ENCODE measurements at places on chromosomes 1 and 21.

GRCh38 chr1:201426479-201427310 is 5.2 kb upstream of the TNNI1 start:
- DNase-seq: no peak

DNA sequence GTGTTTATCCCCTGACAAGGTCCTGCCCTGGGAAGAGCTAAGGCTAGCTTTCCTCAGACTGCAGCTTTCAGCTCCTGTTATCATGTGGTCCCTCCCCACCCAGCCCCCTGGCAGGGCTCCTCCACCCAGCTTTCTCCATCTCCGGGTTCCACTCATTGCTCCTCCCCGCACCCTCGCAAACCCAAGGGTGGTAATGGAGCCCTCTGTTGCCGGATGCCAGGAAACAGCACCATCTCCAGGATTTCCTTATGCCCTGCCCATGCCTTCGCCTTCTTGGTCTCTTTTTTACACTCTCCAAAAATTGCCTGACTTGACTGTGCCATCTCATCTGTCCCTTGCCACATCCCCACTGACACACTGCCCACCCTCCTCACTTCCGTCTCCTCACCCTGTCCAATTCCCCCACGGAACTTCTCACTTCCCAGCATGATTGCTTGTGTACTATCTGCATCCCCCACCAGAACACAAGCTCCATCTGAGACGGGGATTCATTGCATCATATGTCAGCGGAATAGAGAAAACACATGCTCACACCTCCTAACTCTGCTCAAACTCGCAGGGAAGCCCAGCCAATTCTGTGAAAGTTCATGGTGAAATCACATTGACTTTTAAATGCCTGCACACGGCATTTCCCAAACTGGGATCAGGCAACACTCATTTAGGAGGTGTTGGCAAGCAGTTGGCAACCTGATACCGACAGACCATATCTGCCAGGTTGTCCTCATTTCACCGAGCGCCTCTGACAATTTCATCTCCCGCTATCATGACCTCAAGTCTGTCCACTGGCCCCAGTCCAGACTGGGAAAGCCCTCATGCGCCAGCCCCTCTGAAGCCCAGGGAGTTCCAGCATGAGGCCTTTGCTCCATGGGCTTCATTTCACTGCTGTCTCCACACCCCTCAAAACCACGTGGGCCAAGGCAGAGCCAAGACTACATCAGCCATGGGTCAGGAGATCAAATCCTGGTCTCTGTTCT is 201.1 kb downstream of the MATN1 start:
- DNase-seq: no peak

- DNase-seq: peak; percentile 0
These were observed 757 bp downstream of the ACADM start for GRCh38 chr1:75725266-75725665.

DNA sequence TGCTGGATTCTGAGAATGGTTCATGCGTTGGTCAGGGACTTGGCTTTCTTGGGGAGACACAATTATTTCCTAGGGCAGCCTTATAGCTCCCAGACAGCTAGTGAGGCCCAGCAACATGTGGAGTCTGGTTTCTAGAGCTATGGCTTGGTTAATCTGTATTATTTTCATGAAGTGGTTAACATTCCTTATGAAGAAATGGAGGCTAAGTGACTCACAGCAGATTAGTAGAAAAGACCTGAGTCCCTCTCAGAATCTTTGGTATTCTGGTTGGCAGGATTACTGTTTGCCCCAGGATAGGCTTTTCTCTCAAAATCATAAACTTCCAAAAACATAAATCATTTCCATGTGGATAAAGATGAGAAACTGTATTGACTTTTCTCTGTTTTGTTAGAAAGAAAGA is 42.3 kb downstream of the DUSP10 start:
- DNase-seq: no peak

- DNase-seq: no peak
These were observed 379.6 kb downstream of the TTLL7 start for GRCh38 chr1:83619170-83619896.

DNA sequence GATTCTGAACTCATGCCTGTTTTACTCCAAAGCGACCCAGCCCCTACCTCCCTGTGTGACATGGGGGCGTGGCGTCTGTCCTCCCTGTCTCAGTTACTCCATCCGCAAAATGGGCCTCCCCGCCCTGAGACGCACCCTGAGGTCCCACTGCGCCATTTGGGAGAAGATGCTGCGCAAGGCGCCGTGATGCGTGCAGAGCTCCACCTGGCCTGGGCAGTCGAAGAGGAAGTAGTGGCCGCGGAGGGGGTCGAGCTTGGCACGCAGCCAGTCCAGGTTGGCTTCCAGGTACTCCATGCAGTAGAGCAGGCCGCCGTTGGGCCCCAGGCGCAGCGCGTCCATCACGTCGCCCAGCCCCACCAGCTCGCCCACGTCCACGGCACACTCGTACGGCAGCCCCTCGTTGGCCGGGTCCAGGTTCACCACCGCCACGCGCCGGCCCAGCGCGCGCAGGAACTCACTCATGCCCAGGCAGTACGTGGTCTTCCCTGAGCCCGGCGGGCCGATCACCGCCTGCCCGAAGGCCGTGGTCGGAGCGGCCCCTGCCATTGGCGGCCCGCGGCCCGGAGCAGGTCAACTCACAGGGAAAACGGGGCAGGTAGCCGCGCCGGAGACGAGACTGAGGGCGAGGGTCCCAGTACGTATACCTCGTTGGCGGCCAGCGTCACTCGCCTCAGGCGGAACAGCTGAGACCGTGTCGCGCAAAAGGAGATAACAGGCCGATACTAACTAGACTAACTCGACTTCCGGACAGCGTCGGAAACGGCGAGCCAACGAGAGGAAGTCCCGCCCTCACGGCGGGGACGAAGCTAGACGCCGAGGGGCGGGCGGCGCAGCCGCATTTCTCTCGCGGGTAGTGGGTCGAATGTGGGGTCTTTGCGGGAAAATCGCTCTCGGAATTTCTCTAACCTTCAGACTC is at the start of gene GPN2:
Gene GPN2 (minus strand): TSS at position 733 of the 916 bp plus-strand sequence. CDS start 187 bp downstream, at position 546.
- peak; percentile 78 for DNase-seq

GRCh38 chr1:52632732-52633290 is at the start of gene SHISAL2A:
Gene SHISAL2A, plus strand, starts transcription at chr1:52633168. Its CDS starts 326 bp downstream, at chr1:52633494.
- peak; percentile 76 for DNase-seq

GRCh38 chr1:86872086-86872485 is 41.8 kb downstream of the SELENOF start:
- DNase-seq: no peak

- DNase-seq: peak; percentile 70
These were observed 36.4 kb downstream of the VPS26C start for GRCh38 chr21:37230632-37231248.

GRCh38 chr1:40932006-40932405 is 47.5 kb upstream of the CTPS1 start:
- DNase-seq: peak; percentile 75

- DNase-seq: no peak
These were observed 1068.8 kb upstream of the ADGRL4 start for GRCh38 chr1:80075351-80075750.

DNA sequence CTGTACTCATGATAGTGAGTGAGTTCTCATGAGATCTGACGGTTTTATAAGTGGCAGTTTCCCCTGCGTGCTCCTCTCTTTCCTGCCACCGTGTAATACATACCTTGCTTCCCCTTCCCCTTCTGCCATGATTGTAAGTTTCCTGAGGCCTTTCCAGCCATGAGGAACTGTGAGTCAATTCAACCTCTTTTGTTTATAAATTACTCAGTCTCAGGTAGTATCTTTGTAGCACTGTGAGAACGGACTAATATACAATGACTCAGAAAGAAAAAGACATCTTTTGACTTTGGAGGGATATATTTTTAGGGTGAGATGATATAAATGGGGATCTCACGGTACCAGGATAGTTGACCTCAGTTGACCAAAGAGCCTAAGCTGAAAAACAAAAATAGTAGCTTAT is 74.7 kb upstream of the BACH1 start:
- no peak for DNase-seq

DNA sequence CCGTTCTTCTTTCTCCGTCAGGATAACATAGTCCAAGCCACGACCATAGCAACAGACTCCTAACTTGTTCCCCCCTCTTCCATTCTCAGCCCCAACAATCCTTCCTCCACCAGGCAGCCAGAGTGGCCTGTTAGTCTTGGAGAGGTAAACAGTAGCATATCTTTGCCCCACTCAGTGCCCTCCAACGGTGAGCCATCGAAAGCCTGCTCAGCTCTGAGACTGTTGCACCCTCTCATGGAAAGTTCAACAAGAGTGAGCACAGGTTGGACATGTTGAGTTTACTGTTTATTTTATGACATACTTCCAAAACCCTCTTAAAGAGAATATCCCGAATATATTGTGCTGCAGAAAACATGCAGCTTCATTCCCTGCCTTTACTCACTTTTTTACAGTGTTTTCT is 30.1 kb upstream of the BACE2 start:
- DNase-seq: no peak

DNA sequence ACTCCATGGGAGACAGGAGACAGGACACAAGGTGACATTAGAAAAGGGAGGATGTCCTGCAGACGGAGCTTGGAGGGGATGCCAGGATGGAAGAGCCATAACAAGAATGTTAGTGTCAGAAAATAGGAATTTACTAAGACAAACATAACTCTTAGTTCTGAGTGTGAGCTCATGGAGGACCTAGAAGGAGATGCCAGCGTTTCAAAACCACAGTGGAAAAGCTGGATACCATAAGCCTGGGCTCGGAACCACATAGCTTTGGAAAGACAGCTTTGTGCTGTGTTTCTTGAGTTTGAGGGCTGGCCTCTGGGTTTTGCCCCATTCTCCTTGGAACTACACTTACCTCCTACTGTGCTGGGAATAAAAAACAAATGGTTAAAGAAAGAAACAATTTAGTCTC is 128.4 kb downstream of the S1PR1 start:
- no peak for DNase-seq

GRCh38 chr1:56135069-56135863 is 444.1 kb downstream of the PLPP3 start:
- DNase-seq: no peak

GRCh38 chr1:101440485-101440884 is 203.7 kb downstream of the S1PR1 start:
- no peak for DNase-seq

- no peak for DNase-seq
These were observed 37.1 kb downstream of the CCN1 start for GRCh38 chr1:85617633-85618100.

DNA sequence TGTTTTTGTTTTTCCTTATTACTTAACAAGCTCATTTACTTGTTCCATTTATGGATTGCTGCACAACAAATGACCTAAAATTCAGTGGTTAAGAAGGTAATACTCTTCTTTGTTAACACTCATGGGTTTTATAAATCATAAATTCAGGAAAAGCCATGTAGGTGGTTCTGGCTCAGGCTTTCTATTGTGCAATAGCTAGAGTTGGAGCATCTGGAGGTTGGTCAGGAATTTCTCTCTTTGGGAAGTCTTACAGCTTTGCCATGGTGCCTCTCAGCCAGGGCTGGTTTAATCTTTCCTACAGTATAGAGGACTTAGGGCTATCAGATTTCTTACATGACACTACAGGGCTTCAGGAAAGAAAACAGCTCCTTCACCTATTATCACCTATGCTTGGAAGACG is 1677.1 kb downstream of the KCNT2 start:
- DNase-seq: no peak

DNA sequence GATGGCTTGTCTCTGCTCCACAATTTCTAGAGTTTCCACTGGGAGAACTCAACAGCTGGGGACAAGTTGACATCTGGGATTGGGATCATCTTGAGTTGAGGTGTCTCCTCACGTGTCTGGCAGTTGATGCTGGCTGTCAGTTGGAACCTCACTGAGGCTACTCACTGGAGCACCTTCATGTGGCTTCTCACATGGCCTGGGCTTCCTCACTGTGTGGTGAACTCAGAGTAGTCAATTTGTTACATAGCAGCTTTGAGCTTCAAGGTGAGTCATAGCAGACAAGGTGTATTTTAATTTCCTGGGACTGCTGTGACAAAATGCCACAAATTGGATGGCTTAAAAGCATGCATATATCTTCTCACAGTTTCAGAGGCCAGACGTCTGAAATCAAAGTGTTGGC is 44.0 kb downstream of the NTNG1 start:
- no peak for DNase-seq

DNA sequence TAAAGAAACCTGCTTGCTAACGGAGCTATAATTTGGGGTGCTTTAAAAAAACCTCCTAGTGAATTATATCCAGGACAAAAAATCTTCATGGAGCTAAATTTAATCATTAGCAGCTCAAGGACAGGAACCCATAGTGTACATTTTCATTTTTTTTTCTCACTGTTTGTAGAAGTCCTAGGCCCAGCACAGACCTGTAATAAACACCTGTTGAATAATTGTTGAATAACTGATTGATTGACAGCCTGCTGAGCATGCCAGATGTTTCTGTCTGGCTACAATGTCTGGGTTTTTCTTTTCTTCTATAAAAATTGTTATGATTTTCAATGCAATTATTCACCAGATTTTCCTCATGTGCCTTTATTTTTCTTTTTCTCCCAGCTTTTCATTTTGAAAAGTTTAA is 10.9 kb upstream of the GALNT2 start:
- DNase-seq: peak; percentile 25

Data from NCI-H146 (cell line).